Activated CD4-positive, CD25-positive, alpha-beta regulatory T cell treated with anti-CD3 and anti-CD28 coated beads, Interleukin-2, amount 50 U/mL, for 24 hours (primary cell): ENCODE measurements at places on chromosomes 6 and 20.

GRCh38 chr6:111982681-111983080 lies 71.2 kb upstream of the CCN6 start:
- ATAC-seq: no peak

- no peak for ATAC-seq
Measured at GRCh38 chr6:158758941-158759479, 60.2 kb downstream of the EZR start.

- ATAC-seq: no peak
Measured at GRCh38 chr20:10595985-10596384, 77.8 kb downstream of the JAG1 start.

DNA sequence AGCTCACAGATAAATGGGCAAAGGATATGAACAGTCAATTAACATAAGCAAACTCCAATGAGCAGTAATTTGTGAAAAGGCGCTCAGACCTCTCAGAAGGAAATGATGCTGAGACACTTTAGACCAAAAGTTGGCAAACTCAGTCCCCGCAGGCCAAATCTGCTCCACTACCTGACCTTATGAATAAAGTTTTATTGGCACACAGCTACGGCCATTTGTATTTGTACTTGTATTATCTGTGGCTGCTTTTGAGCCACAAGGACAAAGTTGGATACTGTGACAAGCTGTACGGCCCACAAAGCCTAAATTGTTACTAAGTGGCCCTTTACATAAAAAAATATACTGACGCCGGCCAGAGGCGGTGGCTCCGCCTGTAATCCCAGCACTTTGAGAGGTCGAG lies 167.0 kb downstream of the PREX1 start:
- ATAC-seq: no peak

DNA sequence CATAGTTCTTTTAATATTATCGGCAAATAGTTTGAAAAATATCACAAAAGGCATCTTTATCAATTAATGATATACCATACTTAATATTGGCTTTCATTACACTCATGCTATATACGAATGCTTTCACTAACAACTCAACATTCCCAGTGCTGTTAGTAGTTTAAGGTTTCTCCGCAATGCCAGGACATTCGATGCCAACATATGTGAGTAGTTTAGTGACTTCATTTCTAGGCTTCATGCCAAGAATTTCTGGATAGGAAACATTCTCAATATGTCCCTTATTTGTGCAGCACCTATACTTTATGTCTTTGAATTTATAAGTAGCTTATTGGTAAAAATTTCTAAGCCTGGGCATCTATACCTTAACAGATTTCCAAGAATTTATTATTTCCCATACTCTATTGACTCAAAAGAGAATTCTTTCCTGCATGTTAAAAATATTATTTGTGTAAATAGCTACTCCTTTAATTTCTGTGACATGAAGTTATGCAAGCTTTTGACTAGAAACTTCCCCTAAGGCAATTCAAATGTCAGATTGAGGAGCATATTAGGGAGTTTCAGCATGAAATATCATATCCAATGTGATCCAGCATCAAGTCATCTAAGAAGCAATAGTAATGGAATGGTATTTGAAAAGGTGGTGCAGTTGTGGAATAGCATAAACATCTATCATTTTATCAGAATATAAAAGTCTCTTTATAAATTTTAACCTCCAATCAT lies 236.0 kb upstream of the STXBP5 start:
- ATAC-seq: no peak

DNA sequence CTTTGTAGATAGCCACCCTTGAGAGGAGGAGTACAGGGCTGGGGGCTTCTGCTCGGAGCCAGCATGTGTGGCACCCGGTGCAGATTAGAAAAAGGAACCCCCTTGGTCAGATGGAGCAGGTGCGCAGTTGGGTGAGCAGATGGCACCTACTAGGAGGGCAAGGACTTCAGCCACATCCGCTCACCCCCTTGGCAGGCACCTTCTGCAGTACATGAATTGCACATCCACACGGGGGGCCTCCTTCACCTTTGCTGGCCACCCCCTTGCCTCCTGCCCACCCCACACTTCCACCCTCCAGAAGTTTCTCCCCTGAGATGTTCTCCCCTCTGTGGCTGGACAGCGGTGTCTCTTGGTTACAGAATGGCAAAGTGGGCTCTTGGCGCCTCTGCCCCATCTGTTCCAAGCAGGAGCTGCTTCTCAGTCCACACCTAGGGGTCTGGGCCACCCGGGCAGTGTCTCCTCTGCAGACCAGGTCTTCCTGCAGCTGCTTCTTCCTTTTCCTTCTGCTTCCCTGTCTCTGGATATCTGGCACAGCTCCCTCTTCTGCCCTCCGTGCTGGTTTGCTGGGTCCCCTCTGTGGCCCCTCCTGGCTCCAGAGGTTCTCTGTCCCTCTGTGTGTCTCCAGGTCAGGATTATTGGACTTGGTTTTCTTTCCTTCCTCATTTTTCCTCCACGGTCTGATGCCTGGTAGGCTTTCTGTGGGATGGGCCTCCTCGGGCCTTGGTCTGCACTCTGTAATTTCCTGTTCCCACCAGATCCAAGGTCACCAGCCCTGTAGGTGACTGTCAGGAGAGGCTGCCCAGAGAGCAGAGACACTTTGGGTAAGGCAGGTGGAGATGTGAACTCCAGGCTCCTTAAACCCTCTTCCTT lies 4.1 kb downstream of the MDFI start:
- no peak for ATAC-seq

DNA sequence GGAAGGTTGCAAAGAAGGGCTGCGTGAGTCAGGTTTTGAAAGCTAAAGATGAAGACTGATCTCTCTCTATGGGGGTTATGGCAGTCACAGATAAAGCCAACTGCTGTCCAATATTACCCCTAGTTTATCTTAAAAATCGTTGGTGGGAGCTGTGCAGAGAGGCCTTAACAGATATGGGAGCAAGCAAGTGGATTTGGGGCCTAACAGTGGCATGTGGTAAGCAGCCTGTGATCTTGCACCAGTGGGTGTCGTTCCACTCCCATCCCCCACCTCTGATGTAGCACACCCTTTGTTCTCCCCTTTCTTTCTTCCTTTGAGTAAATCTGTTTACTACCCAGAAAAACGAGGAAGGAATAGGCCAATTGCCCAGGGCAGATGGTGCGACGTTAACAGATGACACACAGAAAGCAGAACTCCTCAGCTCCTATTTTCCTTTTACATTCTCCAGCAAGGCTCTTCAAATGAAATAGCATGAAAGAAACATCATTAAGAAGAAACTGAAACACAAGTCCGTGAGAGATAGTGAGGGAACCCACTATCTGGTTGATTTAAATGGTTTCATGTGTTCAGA lies 274.1 kb upstream of the CITED2 start:
- no peak for ATAC-seq

DNA sequence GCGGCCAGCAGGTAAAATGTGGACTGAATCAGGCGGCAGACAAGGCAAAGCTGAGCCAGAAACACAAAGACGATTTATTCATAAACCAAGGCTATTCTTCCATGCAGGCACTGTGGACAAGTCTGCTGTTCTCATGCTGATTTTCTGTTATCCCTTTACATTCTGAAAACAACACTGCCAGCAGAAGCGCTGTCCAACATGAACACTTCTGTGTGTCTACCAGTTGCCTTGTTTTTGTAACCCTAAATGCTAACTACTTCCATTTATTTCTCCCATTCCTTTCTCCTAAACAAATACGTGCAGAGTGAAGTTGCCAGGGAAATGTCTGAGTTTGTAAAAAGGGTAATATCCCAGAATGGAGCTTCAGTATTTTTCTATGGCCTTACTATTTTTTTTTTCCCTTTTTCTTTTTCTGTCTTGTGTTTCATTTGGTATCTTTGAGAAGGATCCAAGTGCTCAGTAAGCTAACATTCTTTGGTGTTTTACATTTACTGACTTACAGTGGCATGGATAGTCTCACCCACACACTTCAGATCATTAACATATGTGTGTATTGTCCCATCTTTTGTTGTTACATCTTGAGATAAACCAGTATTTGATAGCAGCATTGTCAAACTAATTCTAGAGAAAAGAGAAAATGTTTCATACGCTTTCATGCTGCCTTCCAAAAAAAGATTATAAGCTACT lies 1308.9 kb upstream of the MAP3K7 start:
- no peak for ATAC-seq

DNA sequence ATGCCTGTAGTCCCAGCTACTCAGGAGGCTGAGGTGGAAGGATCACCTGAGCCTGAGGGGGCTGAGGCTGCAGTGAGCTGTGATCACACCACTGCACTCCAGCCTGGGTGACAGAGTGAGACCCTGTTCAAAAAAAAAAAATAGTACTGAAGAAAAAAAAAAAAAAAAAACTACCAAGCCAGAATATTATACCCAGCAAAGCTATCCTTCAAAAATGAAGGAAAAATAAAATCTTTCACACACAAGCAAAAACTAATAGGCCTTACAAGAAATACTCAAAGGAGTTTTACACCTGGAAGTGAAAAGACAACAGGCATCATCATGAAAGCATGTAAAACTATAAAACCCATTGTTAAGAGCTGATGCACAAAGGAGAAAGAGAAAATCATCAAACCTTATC lies 37.5 kb upstream of the SRSF6 start:
- ATAC-seq: no peak

- ATAC-seq: no peak
Measured at GRCh38 chr6:100203400-100203799, 209.4 kb upstream of the MCHR2 start.

GRCh38 chr6:22884456-22884855 lies 315.1 kb downstream of the HDGFL1 start:
- no peak for ATAC-seq

DNA sequence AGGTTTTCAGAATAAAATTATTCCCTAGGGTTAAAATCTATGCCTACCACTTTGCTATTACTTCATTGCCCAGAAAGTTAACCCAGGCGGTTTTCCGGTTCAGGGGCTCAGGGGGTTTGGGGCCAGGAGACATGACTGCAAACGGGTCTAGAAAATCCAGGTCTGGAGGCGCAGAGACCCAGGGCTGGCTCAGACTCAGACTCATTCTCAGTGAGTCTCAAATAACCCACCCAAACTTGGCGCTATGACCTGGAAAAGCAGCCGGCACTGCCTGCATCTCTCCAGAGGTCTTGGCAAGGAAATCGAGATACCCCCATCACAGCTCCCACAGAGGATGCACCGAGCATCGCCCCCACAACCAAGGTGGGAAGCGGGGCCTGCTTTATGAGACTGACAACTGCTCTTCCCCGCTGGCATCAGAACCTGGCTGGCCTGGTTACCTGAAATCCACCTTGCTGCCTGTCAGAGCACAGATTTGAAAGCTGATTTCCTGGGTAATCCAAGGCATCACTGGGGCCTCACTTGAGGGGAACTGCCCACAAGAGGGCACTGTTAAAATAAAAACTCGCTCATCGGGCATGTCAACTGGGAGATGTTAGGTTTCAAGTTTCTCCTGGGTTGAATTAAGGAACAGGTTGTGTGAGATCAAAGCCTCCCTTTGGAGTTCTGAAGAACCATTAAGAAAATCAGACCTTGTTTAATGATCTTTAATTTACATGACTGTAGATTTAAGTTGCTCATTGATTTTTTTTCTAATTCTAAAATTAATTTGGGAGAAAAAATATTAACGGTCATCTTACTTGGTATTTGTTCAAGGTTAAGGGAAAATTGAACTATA lies 55.1 kb downstream of the KIF16B start:
- no peak for ATAC-seq

- no peak for ATAC-seq
Measured at GRCh38 chr6:39808964-39809363, 16.8 kb downstream of the DAAM2 start.

GRCh38 chr20:56750430-56750829 lies 121.3 kb downstream of the TFAP2C start:
- no peak for ATAC-seq

DNA sequence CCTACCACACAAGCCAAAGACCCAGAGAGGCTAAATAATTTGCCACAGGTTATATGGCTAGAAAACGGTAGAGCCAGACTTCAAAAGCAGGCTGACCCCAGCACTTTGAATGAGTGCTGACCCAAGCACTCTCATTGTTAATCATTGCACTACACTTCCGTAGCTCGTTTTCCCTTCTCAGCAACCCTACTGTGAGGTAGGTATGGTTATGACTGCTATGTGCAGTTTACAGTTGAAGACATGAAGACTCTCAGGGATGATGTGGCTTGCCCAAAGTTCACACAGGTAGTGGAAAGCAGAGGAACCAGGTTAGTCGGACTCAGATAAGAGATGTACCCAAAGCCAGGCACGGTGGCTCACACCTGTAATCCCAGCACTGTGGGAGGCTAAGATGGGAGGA lies 33.5 kb upstream of the RIMS4 start:
- no peak for ATAC-seq

GRCh38 chr6:16273256-16273655 lies 34.9 kb downstream of the GMPR start:
- no peak for ATAC-seq

GRCh38 chr20:8627340-8628004 lies 441.4 kb upstream of the PLCB4 start:
- no peak for ATAC-seq

DNA sequence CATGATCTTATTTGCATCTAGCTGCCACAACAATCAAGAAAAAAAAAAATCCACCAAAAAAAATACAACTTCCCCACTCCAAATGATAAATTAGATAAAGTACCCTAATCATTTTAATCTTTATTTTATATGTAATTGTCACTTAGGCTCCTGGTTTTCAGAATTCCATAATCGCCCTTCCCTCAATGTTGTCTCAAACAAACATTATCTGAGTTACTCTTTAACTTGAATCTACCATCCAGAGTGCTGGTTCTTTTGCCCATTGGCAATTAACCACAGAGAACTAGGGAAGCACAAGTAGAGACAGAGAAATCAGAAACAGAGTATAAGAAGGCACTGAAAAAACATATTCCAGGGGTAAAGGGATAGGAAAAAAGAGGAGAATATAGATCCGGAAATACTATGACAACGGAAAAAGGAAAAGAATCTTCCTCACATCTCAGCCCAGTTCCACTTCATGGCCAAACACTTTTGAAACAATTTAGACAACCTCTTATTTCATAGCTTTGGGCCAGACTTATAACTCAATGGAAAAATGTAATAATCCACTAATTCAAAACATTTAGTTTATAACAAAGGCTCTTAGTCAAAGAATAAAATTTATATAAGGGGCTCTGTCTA lies 861 bp upstream of the NHSL1 start:
- ATAC-seq: no peak

- ATAC-seq: no peak
Measured at GRCh38 chr6:53011979-53012378, 16.9 kb upstream of the GSTA4 start.

DNA sequence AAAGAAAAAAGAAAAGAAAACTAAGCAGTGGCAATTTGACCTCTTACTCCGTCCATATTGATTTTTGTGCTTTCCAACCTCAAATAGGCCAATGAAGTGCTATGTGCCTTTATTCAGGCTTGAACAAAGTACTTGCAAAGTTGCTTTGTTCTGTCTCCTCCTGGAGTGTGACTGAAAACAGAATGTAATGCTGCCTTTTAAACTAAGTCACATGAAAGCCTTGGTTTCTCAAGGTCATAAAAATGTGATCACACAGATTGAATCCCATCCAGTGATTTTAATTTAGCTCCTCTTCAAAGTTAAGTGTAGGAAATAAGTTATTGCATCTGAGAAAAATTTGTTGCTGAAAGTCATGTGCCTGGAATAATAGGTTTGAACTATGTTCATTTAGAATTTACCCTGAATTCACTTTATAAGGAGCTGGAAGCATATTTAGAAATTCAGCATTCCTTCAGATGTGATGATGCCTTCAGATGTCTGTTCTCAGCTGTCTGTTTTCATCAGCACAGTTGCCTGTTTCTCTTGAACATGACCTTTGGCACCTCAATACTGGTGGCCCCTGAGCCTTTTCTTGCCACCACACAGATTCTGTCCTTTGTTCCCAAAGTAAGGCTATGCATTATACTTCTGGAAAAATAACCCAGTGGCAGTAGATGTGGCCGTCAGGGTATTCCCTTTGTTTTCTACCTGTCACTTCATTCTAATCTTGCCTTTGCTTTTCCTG lies 48.8 kb downstream of the KIZ start:
- no peak for ATAC-seq
